ENCODE measurements at places on chromosomes 16 and 17.

DNA sequence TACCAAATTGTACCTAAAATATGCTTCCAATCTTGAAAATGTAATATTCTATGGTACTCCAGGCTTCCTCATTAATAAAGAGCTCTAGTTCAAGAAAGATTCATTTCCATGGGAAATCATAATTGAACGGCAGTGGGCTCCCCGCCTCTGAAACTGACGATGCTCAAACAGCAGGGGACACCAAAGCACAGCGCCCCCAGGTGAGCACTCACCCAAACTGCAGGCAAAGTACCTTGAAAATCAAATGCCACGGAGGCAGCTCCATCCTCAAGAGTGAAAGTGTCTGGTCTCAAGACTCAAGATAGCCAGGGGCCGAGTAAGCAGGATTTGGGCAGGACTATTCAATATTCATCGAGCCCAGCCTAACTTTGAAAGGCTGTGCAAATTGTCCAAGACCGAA, 217.4 kb upstream of the TNRC6C start:
- DNase-seq: no peak

DNA sequence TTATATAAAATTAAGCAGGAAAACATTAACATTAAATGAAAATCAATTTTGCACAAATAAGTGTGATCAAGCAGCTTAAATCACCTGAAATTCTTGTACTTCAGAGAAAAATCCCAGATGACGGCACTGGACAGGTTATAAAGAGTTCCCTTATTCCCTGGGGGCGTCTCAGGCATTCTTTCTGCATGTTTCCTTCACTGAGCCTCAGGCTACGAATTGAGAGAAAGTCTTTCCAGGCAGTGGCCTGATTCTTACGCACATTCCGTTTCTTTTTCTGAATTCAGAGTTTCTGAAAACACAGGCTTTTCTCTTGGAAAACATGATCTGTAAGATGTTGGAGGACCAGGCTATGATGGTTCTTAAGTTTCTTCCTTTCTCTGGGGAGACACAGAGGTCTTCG, 22.1 kb upstream of the PITPNM3 start:
- no peak for DNase-seq

DNA sequence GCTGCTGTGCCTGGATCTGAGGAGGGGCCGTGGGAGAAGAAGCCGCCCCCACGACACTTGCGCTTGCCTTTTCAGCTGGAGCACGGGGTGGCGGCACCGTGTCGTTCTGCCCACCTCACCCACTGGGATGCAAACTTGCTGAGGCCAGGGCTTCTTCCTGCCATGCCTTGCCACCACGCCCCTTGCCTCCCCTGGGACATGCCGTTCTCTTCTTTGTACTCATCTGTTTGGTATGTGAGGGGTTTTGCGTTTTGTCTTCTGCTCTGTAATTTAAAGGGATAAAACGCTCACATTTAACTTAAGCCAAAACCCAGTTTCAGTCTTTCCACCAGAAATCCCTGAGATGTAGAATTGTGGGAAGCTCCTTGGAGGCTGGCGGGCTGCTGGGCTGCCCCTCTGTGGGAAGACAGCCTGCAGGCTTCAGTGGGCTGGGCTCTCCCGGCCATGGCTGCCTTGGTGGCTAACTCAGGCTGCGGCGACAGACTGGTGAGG, 180.2 kb downstream of the RPTOR start:
- DNase-seq: no peak

DNA sequence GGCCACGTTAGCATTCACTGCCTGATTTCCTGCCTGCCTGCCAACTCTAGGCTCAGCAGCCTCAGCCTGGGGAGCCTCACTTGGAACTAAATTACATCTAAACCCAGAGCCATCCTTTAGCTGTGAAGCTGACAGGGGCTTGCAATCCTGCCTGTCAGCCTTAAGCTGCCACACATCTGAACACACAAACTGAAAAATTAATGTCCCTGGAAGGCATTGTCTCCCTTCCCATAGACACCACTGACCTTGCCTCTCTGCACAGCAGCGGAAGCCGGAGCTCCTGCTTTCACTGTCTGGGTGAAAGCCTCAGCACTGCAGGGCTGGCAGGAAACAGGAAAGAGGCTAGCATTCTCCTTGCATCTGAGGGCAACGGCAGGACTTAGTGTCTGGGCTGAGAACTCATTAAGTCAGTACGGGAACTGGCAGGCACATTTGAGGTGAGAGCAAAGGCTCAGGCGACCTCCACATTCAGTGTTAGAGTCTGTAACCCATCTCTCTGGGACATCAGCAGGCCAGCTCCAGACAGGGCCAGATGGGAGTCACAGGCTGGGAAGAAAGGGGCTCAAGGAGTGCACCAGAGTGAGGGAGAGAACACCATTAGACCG, 452.4 kb upstream of the C16orf82 start:
- no peak for DNase-seq

DNA sequence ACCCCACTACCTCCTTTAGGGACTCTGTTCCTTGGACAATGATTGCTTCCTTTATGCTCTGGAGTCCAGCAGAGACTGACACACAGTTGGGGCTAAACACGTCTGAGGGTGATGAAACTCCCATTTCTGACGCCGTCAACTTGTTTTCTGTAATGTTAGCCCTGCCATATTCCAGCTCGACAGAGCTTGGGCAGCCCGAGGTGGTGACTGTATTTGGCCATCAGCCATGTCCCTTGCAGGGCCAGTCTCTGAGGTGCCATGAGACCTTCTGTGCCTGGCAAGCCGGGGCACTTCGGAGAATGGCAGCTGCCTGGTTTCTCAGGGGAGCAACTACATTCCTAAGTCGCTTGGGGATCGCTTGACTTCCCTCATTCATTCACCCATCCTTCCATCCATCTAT, 278.9 kb upstream of the TNRC6C start:
- DNase-seq: no peak

DNA sequence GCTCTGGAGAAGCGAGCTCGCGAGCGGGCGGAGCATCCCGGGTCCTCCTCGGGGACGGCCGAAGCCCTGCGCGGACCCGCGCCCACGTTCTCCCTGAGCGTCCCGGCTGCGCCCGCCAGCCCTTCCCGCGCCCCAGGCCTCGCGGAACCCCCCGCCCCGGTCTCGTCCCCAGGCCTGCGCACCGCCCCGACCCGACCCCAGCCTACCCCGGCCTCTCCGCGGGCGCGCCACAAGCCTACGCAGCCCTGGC, 159 bp downstream of the USP36 start:
- DNase-seq: no peak

DNA sequence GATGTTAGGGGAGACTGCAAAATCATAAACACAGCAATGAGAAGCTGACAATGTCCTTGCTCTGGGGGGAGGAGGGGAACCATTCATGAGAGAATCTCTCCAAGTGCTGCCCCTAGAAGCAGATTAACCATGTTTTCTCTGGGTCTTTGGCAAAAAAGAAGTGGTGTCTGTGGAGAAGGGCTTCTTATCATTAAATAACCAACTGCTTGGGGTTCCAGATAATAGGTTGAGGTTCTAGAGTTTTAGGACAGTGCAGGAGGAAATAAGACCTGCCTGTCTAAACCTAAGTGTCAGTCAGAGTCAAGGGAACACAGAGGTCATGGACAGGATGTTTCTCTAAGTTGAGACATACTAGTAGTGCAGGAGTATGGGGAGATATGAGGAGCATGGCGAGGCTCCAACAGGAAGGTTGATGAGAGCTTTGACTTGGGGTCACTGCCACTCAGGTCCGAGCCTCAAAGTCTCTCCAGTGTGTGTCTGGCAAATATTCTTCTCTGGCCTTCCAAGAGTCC, 5.1 kb upstream of the ANKS4B start:
- no peak for DNase-seq

DNA sequence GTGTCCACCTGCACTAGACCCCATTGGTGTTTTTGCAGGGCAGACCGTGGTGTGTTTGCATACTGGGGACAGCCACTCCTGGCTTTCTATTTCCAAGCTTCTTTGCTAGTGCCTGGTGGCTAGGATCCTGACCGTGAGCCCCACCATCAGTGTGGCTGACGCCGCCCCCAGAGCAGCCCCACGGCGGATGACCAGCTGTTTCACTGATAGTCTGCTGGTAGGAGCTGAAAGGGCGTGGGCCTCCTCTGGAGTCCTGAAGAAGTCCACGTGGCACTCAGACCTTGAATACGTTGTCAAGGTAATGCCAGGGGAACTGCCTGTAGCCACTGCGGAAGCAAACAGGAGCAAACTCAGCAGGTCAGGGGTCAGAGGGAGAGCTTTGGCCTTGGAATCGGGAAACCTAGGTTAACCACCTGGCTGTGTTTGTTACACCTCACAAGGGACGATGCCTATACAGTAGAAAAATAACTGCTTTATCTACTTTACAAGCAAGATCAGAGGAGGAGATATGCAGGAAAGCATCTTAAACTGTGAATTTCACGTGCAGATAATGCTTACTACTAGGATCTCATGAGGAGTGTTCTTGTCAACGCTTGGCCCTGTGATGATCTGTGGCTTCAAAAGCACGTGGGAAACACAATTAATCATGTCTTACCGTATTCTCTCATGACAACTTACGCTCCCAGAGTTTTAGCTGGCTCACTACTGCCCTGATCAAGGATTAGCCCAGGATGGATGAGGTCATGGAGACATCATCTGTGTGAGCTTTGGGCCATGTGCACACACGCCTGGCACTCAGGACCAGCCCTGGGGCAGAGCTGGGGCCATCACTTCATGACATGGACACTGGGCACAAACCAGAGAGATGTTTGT, 30.3 kb downstream of the ALDH3A2 start:
- DNase-seq: no peak

DNA sequence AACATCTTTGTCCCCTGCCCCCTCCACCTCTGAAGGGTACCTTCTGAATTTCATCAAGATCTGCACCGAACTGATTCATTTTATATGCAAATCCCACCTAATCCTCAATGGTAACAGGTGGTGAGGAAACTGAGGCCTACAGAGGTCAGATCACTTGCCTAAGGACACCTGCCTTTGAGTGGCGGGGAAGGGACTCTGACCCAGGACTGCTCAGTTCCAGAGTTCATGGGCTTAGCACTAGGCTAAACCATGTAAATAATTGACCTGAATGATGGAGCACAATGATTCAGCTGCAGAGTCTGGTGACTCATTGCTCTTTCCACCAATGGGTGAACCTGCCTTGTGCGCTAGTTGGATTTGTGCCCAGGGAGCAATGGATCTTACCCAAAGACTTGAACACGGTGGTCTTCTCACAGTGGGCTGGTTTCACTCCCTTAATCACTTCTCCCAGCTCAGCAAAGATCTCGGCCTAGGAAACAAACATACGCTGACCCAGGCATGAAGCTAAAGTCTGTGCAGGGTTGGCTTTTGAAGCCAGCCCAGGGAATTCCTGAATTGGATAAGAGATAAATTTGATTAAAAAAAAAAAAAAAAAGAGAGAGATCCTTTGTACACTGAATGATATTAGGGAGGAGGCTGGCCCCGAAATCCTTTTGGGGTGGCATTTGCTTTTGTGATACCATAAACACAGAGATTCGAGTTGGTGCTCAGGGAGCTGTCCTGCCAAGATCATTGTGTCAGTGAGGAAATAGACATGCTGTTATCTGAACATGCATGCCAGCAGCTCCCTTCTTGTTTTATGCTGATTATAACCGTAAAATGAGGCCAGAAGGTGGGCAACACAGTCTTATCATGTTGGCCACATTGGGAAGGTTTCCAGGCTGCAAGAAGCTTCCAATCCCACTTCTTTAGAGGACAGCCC, 17.0 kb downstream of the CRYM start:
- DNase-seq: no peak

DNA sequence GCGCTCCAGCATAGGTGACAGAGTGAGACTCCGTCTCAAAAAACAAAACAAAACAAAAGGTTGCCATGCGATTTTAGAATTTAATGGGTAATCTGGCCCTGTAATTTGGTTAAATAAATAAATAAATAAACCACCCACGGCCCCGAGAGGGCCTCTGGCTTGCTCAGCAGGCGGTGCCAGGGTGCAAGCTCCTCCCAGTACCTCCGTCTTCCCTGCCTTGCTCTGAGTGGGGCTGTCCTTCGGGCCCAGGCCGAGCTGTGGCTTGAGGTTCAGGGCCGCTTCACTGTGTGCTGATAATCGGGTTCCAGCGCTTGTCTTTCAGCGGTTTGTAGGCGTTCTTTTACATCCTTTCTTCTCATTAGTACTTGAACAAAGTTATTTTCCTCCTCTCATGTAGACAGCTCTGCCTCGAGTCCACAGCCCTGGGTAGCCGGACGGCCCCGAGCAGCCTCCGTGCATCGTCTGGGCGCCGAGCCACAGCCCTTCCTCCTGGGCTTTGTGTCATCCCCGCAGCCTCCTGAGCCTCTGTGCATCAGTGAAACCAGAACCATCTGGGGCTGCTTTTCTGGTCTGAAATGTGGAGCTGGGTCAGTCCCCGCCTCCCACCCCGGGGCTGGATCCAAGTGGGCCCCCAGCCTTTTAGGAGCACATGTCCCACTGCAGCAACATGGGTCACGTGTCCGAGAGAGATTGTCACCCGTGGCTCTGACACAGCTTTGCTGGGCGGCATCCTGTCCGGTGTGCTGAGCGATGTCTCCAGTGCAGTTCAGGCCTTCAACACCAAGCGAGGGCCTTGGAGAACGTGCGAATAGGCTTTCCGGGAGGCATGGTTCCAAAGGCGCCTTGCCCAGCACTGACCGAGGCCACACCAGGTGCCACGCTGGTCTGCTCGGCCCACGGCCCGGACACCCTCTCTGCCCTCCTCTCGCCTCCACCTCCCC, 157.4 kb upstream of the CHMP6 start:
- DNase-seq: no peak

GRCh38 chr16:69839798-69840409, 77.8 kb downstream of the WWP2 start:
- no peak for DNase-seq

DNA sequence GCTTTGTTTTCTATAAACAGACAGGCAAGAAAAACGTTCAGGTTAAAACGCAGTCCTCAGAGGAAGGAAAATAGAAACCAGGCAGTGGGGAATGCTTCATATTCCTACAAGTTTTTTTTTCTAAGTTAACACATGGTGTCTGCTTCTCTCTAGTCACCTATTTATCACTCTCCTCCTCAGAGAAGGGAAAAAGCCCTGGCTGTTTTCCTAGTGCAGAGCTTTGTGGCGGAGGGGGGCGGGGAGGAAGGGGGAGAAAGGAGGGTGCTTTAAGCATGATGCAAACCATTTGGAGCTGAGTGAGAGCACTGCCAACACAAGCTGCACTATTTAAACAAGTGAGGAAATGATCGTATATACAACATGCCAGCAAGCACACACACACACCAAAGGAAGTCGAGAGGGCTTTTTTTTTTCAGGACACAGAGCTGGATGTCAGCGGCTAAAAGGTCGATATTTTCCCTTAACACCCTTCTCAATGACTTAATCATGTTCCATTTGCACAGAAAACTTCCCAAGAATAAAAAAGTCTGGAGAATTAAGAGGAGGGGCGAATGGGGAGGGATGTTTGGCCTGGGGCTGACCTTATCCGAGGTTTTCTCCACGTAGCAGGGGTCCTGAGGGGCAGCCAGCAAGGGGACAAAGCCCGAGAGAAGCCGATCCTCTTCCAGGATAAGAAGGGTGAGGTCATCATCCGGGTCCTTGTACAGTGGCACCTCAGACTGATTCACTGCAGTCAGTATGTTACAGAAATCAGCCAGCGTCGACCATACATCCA, 117.4 kb downstream of the HIC1 start:
- DNase-seq: no peak

- DNase-seq: no peak
Observed at GRCh38 chr16:4884972-4885874, 37.9 kb downstream of the UBN1 start.

- DNase-seq: no peak
Observed at GRCh38 chr16:23081675-23082119, 67.6 kb downstream of the USP31 start.
